ENCODE measurements at places on chromosomes 12 and 14.

DNA sequence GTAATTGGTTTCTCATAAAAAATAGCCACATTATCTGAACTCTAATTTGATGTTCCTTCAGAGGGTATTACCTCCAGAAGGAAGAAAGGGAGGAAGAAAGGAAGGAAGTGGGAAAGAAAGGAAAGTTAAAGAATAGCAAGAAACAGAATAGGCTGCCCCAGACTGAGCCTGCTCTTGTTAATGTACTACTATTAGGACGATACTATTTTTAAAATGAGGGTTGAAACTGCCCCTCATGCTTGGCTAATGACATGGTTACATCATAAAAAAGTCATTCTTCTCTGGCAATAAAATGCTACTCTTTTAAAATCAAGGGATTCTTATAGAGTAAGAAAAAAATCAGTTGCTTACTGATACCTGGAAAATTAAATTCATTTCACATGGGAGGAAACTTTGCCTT, 253.0 kb downstream of the KTN1 start:
- no peak for DNase-seq

GRCh38 chr12:4346931-4347330, 25.9 kb downstream of the TIGAR start:
- DNase-seq: no peak

DNA sequence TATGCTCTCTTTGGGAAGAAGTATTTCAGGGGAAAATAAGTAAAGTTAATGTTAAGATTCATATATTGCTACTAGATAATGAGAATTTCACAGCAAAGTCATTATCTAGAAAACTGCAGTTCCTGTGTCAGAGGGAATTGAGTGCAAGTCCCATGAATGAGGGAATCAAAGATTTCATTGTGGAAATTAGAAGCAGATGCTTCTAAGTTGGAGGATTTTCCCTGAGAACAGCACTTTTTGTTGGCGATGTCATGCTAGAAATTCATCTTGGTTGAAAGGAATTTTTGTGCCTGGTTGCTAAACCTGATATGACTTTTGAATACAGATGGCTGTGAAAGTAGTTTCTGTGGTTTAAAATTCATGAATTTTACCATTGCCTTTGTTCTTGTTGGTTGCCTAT, 25.6 kb downstream of the FRMD6 start:
- DNase-seq: no peak

- DNase-seq: no peak
Measured at GRCh38 chr14:50647753-50648152, 20.4 kb downstream of the SAV1 start.

GRCh38 chr14:61752626-61753025, 9.6 kb upstream of the SNAPC1 start:
- no peak for DNase-seq

DNA sequence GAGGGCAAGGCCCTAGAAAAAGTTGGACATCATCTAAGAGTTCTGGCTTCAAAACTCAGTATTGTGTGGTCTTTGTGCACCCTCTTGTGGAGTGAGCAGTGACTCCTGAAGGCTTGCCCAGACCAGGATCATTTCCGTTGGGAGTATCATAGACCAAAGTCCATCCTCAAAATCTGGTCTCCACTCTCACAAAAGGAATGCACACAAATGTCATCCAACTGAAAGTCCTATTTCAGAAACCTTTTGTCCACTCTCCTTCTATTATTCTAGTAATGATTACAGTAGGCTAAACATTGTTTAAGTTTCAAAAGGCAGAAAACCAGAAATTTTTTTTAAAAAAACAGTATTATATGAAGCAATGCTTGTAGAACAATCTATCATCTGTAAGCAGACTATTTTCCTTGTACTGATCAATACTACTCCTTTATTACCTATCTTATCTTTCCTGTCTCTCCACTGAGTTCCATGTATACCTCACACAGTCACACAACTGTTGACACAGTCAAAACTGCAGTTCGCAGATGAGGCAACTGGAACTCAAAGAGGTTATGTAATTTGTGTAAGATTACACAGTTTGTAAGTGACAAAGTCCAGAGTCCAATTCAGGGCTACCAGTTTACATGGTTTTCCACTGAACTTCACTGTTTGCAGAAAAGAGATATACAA, 41.4 kb downstream of the COX16 start:
- no peak for DNase-seq

- DNase-seq: no peak
Measured at GRCh38 chr12:48489012-48489411, 6.7 kb downstream of the C12orf54 start.

DNA sequence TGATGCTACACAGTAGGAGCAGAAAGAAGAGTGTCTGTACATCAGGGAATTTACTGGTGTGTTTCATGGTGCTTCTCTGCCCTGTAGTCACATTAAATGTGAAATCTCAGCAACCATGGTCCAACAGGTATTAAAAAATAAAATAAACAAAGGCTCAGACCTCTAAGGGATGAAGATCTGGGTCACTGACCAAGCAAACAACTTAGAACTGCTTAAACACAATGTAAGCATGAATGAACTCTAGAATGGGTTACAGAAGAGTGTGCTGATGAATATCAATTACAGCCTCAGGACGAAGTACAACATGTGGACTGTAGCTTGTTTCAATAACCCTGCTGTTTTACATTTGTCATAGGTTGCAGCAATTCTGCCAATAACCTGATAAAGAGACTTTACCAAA, 47.4 kb downstream of the SLC35F4 start:
- DNase-seq: no peak
